ENCODE measurements at places on chromosomes 11 and 22.
A peak's percentile ranks its signal among the peaks of the same experiment; 100 is the strongest.

DNA sequence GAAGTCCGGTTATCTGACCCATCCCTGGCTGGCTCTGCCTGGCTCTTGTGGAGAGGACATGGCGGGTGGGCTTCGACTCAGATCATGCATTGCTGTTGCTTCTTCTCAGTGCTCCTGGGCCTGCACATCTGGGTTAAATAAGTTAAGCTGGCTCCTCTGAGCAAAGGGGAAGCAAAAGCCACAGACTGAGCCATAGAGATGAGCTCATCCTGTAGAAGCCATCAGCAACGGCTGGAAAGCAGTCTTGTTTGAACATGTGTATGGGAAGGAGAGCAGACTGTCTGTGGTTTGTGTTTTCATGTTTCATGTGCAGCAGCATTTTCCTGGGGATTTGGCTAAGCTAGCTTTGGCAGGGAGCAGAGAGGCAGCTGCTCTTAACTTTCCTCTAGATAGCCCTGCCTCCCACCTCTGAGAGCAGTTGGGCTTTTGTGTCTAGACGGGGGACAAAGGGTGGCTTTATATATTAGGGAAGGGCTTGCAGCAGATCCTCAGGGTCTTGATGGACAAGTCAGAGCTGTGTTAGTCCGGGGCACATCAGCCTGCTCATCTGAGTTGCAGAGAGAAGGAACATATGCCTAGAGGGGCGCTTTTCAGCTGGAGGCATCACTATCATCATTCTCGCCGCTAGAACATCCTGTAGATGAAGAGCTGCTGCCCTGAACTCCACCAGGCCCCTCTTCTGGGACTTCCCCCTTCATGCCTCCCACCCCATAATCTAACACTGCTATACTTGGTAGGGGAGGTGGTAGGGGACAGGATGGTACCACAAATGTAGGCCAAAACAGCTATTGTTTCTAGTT is 14.9 kb downstream of the DCPS start:
- ATAC-seq, result peak; percentile 77

GRCh38 chr11:64854534-64855502 is 10.4 kb upstream of the CDC42BPG start:
- peak; percentile 88 for ATAC-seq

DNA sequence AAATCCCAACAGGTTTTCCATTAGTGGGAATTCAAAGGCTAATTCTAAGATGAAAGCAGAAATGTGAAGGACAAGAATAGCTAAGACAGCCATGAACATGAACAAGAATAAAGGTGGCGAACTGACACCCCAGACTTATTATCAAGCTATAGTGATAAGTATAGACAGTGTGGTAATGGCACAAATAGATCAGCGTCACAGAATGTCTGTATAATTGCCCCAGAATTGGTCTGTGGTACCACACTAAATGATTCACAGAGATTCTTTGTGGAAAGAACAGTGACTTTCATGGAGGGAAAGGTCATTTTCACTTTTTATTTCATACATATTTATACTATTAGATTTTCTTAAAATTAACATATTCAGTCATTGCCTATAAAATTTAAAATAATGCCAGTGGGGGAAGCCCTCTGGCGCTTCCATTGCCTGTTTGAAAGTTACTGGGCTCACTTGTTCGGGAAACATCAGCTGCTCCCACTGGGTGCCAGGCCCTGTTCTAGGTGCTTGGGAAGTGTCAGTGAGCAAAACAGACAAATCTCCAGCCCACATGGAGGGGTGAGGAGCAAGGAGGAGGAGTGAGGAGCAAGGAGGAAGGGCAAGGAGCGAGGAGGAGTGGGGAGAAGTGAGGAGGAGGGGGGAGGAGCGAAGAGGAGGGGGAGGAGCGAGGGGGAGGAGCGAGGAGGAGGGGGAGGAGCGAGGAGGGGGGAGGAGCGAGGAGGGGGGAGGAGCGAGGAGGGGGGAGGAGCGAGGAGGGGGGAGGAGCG is 11.3 kb upstream of the NLRP6 start:
- ATAC-seq, result no peak

DNA sequence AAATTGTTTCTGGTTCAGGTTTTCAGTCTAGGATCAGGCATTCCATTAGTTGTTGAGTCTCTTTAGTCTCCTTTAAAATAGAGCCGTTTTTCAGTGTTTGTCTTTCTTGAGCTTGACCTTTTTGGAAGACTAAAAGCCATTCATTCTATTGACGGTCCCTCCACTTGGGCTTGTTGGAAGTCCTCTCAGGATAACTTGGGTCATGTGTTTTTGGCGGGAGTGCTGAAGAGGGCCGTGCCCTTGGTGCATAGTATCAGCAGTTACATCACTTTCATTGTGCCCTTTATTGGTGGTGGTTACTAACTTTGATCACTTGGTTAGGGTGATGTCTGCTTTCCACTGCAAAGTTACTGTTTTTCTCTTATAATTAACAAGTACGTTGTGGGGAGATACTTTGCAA is 20.8 kb downstream of the CECR2 start:
- ATAC-seq, result no peak

- no peak for ATAC-seq
Measured at GRCh38 chr11:10122326-10123197, 171.5 kb downstream of the SBF2 start.

GRCh38 chr22:36514766-36515165 is 7.9 kb upstream of the FOXRED2 start:
- no peak for ATAC-seq

GRCh38 chr11:11407763-11408084 is 54.7 kb upstream of the CSNK2A3 start:
- ATAC-seq, result no peak

- ATAC-seq, result no peak
Measured at GRCh38 chr22:43376765-43377547, 33.8 kb upstream of the SCUBE1 start.

DNA sequence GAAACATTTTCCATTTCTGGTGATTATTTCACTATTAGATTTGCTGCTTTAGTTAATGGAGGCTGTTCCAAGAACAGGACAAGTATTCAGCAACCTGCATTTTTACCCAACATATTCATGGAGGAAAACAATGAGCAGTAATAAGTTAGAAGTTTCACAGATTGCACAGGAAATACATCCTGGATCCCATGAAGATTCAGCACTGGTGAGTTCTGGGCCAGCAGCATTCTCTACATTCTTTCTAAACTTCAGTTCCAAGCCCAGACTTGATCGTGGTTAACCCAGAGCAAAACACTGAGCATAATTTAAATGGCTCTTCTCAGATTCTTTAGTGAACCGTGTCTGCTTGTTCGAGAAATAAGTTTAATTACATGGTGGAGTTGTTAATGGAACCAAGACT is 3.8 kb downstream of the FJX1 start:
- no peak for ATAC-seq

DNA sequence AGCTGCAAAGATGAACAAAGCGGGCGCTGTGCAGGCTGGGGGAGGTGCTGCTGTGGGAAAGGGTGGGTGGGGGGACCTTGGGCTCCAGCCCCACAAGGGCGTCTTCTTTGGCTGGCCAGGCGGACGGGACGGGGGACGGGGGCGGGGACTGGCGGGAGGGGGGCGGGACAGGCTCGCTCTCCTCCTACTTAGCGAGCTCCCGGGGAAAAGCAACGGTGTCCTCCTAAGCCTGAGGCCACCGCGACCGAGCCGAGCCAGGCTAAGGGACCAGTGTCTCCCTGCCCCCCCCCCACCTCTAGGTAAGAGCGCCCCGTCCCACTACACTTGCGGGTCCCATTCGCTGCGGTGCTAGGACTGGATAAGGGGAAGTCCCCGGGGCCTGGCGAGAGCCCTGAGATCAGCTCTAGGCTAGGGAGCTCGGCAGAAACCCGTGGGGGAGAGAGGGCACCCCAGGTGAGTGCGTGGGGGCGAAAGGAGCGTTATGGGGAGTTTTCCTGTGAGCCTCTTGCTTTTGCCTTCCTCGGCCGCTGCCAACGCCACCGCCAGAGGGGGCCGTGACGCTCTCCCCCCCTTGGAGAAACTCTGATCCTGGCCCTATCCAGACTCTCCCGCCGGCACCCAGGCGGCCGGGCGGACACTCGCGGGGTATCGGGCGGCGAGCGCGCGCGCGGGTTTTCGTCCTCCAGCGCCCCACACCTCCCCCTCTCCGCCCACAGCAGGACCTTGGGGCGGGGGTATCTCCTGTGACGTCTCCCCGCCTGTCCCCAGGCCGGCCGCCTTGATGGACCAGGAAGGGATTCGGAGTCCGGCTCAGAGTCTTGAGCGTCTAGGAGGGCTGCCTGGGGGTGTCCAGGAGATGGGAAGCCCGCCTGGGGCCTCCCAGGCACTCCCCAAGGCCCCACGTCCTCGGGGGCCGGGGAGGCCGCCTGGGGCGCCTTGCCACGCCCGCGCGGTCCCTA is at the start of gene PHLDB1:
TSS of gene PHLDB1 (plus strand) at position 215 of the 959 bp plus-strand sequence. CDS start 6,222 bp downstream, outside the sequence.
- ATAC-seq, result peak; percentile 50

GRCh38 chr22:42887523-42888507 is 30.7 kb upstream of the ARFGAP3 start:
- ATAC-seq, result no peak

DNA sequence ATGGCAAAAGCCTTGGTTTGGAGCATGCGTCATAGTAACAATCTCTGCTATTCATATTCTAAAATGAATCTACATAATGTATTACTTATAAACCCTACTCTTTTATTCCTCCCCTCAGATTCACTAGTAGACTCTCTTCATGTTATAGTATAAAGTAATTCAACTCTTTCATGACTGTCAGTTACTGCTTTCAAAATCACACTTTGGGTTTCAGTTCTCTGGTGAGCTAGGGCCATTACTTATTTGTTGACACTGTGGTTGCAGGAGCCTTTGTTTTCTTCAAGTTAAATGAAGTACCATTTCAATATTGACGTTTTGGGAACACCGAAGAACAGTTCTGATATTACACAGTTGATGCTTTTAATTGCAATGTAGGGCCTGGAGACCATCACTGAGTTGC is 378.4 kb downstream of the DDX10 start:
- no peak for ATAC-seq

DNA sequence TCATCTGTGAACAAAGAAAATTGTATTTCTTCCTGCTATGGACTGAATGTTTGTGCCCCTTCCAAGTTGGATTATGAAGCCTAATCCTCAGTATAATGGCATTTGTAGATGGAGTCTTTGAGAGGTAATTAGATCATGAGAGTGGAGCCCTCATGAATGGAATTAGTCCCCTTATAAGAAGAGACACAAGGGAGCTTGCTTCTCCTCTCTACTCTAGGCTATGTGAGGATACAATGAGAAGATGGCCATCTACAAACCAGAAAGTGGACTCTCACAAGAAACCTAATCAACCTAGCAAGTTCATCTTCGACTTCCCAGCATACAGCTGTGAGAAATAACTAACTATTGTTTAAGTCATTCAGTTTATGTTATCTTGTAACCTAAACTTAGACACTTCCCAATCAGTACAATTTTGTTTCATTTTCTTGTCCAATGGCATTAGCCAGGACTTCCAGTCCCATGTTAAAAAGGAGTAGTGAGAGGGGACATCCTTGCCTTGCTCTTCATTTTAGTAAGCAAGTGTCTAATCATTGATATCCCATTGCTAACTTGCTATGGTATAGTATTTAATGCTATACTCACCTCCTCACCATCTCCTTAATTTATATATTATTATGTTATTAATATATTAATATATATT is 45.7 kb downstream of the PDGFD start:
- no peak for ATAC-seq

- no peak for ATAC-seq
Measured at GRCh38 chr11:128323381-128323780, 264.0 kb downstream of the ETS1 start.

DNA sequence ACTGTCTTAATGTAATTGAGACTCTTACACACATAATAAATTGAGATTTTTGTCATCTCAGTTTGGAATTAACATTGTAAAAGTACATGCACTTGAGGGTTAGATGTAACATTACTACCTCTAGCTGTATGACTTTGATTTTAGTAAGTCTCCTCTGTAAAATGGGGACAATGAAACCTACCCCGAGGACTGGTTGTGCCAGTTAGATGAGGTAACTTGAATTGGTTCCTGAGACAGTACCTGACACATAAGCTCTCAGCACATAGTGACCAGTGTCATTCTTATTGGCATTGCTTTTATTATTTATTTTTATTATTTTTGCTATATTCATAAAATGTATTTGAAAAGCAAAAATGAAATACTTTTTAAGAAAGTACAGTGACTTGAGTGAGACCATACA is 114.8 kb downstream of the TEAD1 start:
- ATAC-seq, result no peak

GRCh38 chr11:112381578-112381977 is 120.9 kb upstream of the PLET1 start:
- ATAC-seq, result no peak

GRCh38 chr11:67662142-67662834 is 11.8 kb upstream of the ACY3 start:
- no peak for ATAC-seq

All from gastroesophageal sphincter (tissue), 4 donors.